ENCODE measurements at places on chromosomes 16 and 17.

- peak; percentile 89 for DNase-seq
These were observed 3.7 kb downstream of the TMC8 start for GRCh38 chr17:78133971-78134898.

DNA sequence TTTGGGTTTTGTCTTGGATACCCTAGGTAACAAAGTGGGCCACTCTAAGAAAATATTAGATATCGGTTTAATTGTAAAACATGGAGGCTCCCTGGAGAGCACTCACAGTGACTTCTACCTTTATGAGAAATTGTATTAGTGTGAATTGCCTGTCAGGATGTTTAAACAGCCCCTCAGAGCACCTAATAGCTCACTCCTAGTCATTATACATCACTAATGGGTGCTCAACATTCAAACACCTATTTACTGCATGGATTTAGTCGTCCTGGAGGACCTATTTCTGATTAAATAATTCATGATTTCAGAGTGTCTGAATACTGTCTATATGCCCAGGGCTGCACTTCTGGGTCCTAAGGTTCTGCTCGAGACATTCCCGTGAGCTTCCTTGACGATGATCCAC is 430.2 kb upstream of the EEF2KMT start:
- no peak for DNase-seq

- no peak for DNase-seq
These were observed 46.8 kb downstream of the CYB561 start for GRCh38 chr17:63399316-63399715.

DNA sequence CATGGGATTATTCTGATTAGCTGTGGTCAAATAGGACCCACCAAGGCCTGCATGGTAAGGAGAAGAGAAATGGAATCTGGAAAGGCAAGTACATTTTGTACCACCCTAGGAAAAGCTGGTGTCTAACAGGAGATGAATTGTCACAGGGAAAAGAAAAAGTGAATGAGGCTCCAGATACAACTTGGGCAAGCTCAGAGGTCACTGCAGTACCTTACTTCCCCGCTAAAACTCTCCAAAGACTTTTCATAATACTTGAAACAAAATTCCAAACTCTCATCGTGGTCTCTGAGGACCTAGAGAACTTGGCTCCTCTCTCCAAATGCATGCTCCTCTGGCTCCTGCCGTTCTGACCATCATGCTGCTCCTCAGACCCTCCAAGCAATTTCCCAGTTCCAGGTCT is 262.8 kb downstream of the GRIN2A start:
- no peak for DNase-seq

DNA sequence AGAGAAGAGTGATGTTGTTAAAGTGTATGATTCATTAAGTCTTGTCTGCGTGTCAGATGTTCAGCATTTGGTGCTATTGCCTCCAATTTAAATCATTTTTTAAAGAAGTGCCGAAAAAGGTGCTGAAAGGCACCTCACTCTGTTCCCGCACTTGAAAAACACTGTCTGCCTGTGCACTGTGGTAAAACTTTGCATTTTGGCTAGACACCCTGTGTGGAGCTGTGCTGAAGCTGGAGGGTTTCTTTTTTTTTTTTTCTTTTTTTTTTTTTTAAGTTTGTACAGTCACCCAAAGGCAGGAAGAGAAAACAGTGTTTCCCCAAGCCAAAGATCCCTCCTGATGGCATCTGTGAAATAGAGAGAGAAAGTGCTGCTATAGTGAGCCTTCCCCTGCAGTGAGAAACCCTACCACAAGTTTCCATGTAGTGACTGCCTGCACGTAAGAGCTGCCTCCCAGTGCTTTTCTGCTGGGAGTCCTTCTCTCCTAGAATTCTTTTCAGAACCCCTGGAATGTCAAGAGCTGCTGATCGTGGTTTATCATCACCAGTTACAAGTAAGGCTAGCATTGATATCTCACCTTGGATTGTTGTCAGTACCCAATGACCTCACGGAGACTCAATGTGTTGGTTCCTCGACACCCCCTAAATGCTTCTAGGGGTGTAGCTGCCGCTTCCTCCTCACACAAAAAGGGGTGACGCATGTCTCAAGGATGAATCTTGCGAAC is 116.0 kb upstream of the SOX9 start:
- DNase-seq, result no peak

- no peak for DNase-seq
These were observed 13.8 kb upstream of the KCNJ18 start for GRCh38 chr17:21678393-21679081.

GRCh38 chr17:2929881-2930533 is 133.4 kb downstream of the OR1D5 start:
- DNase-seq, result peak; percentile 9

DNA sequence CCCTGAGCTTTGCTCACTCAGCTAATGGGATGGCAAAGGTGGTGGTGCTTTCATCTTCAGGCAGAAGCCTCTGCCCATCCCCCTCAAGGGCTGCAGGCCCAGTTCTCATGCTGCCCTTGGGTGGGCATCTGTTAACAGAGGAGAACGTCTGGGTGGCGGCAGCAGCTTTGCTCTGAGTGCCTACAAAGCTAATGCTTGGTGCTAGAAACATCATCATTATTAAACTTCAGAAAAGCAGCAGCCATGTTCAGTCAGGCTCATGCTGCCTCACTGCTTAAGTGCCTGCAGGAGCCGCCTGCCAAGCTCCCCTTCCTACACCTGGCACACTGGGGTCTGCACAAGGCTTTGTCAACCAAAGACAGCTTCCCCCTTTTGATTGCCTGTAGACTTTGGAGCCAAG is 5.7 kb upstream of the MAPK8IP3 start:
- no peak for DNase-seq

- DNase-seq, result no peak
These were observed 13.8 kb downstream of the ENDOV start for GRCh38 chr17:80428796-80429195.

DNA sequence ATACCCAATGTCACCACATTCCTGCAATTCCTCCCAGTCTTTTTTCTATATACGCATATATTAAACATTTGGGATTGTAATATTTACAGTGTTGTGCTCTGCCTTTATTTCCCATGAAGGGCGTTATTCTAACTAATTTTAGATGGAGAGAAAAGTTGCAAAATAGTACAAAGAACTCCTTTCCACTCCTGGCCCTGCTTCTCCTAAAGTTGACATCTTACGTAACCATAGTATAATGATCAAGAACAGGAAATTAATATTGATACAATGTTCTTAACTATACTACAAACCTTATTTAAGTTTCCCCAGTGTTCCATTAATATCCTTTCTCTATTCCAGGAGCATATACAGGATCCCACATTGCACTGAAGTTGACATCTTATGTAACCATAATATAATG is 46.3 kb downstream of the TK2 start:
- DNase-seq, result no peak

Data from CD4-positive, alpha-beta T cell treated with Interleukin-12 subunit alpha and Interleukin-12 subunit beta, for 1 hour (primary cell).